ENCODE measurements at places on chromosomes 2 and 18.

- no peak for DNase-seq
Measured at GRCh38 chr2:176812246-176812775, 400.3 kb upstream of the HNRNPA3 start.

- no peak for DNase-seq
Measured at GRCh38 chr2:221924576-221924975, 352.5 kb upstream of the EPHA4 start.

DNA sequence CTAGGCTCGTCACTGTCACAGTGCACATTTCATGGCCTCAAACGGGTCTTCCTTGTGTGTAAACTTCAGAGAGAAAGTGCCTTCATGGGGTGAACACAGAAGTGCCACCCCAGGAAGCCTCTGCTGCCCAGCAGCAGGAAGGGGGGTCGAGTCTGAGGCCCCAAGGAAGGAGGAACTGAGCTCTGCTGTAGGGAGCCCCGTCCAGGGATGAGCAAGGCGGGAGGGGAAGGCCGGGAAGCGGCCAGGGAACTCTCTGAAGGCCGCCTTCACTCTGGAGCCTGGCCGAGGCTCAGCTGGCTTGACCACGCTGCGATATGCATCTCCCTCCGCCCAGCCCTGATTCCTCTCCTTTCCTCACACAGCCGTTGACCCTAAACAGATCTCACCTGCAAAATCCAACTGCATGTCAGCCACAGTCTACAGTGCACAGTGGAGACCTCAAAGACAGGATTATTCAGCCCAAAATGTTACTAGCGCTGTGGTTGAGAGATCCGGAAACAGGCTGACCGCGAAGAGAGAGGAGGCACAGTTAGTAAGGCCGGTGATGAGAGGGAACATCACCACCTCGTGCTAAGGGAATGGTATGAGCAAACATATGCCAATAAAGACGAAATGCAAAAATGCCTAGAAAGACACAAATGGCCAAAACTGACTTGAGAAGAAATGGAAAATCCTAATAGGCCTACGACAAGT lies 34.2 kb upstream of the CTDP1 start:
- no peak for DNase-seq

GRCh38 chr2:214591366-214591765 lies 180.5 kb downstream of the VWC2L start:
- DNase-seq: no peak

DNA sequence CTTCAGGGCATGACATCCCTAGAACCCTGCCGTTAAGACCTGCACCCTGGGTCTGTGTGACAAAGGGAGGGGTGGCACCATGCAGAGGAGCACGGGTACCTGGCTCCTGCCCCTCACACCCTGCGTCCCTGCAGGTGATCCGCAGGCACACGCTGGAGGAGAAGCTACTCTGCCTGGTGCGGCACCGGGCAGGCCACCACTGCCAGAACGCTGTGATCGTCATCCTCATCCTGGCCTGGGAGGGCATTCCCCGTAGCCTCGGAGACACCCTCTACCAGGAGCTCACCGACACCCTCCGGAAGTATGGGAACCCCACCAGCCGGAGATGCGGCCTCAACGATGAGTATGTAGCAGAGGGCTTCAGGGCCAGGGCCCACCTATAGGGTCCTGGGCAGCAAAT lies 60.0 kb downstream of the BOLA3 start:
- DNase-seq: no peak
